ENCODE measurements at places on chromosomes 12 and 14.

GRCh38 chr14:72543341-72543740 lies 350.6 kb downstream of the DPF3 start:
- DNase-seq, result no peak

- no peak for DNase-seq
Observed at GRCh38 chr14:78403278-78403815, 233.2 kb downstream of the NRXN3 start.

DNA sequence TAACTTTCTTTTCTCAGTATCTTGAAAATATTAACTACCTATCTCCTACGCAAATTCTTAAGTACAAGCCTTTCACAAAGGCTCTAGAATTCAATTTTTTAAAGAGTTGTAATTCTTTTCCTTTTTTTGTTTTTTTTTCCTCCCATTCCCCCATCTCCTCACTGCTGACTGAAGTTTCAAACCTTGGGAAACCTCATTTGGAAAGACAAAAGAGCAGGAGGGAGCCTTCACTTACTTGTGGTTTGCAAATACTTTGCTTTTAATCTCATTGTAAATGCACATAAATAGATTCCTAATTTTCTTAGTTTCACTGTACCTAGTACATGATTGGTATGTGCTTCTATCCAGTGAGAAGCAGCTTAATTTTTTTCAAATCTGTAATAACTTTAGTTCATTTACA lies 15.8 kb upstream of the PTGDR start:
- no peak for DNase-seq

GRCh38 chr12:57604992-57605810 lies 577 bp downstream of the DTX3 start:
- DNase-seq, result no peak

GRCh38 chr14:102492531-102492910 lies 17.1 kb downstream of the ANKRD9 start:
- DNase-seq, result no peak

GRCh38 chr12:16573398-16574077 lies 32.4 kb downstream of the LMO3 start:
- DNase-seq, result no peak

DNA sequence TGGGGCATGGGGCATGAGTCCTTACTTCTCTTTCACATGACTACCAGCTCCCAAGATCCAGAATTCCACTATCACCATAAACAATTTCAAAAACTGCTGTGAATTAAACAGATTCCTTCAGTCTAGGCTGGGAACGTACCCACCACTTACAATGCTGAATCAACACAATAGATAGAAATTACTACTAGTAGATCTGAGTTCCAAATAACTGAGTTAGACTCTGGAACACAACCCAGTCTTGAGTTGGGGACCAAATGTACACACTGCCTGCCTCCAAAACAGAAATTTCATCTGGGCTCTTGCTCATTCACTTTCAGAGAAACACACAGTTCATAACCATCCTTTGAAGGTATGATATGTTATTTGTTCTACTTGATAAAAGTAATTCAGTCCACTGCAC lies 8.9 kb downstream of the CORO1C start:
- DNase-seq, result no peak

DNA sequence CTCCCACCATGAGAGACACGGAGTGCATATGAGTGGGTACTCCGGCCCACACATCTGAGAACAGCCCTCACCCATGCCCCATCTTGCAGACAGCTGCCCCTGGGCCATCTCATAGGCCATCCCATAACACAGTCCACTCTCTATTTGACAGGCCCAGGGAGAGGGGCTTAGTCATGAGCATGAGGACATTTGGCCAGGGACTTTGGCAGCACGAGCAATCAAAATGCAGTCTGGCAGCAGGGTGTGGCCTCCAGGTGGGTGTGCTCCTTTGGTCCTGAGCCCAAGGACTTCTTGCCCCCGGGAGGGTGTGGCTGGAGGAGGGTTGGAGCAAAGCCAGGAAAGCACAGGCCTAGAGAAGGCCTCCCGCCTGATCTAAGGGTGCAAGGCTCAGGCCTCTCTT lies 25.6 kb downstream of the EMP1 start:
- DNase-seq, result no peak

DNA sequence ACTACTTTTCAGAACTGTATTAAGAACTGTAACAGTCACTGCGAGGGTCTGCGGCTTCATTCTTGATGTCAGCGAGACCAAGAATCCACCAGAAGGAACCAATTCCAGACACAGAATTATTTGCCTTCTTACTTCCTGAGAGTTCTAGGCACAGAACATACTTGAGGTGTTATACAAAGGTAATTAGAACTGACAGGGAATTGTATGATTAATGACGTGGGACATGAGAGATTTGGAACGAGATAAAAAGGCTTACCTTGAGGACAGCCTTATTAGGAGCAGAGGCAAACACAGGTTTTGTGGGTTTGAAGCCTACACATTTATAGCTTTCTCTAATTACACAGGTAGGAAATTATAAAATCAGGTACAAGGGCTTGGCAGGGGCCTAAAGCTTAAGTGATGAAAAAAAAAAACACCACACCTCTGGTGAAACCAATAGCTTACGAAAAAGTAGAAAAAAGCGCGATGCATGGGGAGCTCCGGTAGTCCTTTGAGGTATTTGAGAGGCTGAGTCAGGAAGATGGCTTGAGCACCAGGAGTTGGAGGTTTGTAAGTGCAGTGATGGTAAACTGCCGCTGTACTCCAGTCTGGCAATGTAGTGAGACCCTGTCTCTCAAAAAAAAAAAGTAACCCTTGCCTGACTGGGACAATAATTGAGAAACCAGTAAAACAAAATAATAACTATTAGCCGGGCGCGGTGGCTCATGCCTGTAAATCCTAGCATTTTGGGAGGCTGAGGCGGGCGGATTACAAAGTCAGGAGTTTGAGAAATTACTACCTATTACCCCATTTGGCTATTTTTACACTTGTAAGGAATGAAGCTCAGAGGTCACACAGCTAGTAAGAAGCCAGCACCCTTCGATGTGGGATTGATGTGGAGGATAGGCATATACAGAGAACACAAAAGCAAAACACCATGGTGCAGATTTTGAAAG lies 795 bp upstream of the ACOT2 start:
- DNase-seq, result no peak

DNA sequence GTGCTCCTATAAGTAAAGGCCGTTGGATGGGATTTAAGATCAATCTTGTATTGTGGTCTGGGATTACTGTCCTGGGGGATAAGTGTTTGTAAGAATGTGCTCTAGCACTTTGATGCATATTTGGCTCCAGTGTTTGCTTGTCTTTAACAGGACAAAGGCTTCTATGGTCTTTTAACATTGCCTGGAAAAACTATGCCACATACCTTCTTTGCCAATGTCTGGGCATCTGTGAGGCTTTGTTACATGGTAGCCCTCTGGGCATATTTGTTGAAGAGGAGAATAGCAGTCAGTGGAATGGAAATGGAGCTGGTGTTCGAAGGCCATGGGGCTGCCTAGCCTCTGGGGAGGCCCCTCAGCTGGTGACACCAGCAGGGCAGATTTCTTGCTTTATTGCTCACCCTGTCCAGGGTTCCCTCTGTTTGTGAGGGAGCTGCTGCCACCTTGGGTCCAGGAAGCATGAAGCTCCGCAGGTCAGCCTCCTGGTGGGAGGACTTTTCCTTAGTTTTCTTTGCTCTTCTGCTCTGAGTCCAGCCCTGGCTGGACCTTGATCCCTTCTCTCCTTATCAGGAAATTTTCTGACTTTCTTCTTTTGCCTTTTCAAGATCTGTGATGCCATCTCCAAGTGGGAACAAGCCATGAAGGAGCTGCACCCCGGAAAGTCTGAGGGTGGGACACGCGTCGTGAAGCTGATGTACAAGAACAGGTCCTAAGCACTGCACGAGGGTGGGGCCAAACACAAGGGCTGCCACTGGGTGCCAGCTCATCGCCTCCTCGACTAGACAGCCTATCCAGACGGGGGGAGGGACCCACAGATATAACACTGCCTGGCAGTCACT lies 19.5 kb downstream of the PIGH start:
- no peak for DNase-seq

DNA sequence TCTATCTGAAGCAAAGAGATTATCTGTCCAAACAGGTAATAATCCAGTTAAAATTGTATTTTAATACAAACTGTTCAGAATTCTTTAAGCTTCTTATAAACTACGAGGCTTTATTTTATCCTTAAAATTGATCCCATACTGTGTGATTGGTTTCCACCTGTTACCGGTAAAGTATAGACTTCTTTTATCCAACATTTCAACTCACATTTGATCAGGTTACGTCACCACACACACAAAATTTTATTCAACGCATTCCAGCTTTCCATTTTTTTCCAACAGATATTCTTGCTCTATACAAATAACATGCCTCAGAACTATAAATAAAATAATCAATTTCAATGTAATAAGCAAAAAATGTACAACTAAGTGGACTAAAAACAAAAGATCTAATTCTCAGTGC lies 4.5 kb downstream of the NOVA1 start:
- DNase-seq, result no peak

DNA sequence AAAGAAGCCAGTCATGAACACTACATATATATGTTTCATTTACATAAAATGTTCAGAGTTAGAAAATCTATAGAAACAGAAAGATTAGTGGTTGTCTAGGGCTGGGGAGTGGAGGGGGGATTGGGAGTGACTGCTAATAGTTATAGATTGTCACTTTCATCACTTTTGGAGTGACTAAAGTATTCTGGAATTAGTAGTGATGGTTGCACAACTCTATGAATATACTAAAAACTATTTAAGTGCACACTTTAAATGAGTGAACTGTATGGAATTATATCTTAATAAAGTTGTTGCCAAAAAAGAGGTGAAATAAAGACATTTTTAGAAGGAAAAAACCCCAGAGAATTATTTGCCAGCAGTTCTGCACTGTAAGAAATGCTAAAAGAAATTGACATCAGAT lies 9.5 kb downstream of the CATSPERB start:
- DNase-seq, result no peak

- DNase-seq, result no peak
Observed at GRCh38 chr12:39124768-39125167, 219.4 kb upstream of the CPNE8 start.

DNA sequence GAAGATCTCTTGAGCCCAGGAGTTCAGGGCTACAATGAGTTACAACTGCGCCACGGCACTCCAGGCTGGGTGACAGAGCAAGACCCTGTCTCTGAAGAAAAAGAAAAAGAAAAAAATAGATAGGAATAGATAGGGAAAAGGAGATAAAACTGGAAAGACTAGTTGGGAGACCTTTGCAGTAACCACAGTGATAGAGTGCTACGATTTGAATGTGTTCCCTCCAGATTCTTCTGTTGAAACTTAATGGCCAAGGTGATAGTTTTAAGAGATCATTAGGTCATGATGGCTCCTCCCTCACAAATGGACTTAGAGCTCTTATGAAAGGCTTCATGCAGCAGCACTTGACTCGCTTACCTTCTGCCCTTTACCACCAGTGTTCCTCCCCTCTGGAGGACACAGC lies 13.5 kb upstream of the ATF1 start:
- DNase-seq, result no peak

GRCh38 chr12:127241072-127241817 lies 1025.7 kb upstream of the TMEM132C start:
- no peak for DNase-seq

Measured in OCI-LY7 (cell line).